ENCODE measurements at places on chromosomes 6 and 20.

- no peak for DNase-seq
Observed at GRCh38 chr20:51494241-51495110, 48.0 kb downstream of the NFATC2 start.

- no peak for DNase-seq
Observed at GRCh38 chr6:26412228-26412627, 10.2 kb downstream of the BTN3A1 start.

GRCh38 chr20:4946986-4947385 lies 54.3 kb downstream of the SLC23A2 start:
- no peak for DNase-seq

DNA sequence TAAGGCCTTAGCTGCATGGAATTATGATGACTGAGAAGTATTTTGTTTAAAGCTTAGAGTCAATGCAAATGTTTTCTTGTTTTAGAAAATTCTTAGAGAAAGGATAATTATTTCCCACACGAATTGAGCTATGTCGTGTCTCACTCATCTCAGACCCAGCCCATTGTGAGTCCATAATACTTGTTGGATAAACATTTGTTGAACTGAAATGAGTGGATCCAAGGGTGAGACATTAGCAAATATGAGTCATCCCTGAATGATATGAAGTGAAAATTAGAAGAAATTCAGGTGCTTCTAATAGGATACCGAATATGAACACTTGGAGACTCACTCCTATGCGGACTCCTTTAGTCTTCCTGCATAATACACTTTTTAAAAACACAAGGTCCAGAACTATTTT lies 41.6 kb upstream of the ARMC2 start:
- no peak for DNase-seq

DNA sequence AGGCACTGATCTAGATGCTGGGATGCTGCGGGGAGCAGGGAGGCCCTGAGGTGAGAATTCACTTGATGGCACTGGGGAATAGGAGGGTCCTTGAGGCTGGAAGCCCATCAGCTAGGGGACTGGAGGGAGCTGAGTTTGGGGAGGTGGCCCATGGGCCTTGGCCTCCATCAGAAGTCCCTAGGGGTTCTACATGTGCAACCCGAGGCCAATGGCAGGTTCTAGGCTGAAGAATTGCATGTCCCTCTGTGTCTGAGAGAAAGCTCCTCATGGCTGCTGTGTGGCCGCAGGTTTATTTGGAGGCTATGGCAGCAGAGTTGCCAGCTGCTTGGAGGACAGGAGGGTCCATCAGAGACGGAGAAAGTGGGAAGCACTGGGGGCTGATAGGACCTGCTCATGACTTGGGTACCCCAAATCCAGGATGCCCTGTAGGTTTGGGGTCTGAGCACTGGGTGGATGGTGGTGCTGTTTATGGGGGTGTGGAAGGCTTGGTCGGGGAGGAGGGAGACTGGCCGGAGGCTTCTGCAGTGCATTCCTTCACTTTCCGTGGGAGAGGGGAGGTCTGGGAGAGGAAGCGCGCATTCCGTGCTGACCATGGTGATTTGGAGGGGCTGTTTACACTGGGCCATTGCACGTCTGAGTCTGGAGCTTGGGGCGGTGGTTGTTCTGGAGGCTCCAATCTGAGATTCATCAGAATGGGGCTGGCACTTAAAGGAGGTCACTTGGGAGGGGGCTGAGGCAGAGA lies 24.8 kb upstream of the PHACTR3 start:
- DNase-seq = no peak

GRCh38 chr6:128363020-128363813 lies 157.2 kb downstream of the PTPRK start:
- DNase-seq = no peak

DNA sequence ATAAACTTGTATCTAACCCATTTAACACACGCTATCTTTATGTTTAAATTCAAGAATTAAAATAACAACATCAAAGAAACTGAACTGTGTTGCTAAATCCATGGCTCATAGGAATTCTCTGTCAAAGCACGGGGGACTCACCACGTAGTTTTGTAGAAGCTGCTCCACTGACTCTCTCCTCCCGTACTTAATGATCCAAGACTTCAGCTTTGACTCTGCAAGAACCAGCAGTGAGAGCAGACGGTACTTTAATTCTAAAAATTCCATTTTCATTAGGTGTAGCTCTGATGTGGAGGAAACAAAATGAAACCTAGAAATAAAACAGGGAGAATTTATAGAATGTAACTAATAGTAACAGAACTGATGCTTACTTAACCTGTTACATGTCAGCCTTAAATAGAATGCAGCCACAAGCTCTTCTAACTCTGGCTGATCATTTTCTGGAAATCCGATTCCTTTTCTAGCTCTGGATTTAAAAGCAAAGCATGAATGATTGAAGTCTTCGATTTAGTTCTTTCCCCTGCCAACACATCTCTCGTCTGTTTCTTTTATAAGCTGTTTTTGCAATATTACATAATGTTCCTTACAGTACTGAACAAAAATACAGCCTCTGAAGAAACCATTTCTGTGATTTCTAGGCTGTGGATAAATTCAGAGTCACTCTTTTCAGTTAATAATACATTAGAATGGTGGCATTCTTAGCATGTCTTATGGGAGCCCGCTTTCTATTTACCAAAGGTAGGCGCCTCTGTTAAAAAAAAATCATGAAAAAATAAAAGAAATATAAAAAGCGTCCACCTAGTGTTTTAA lies 165.5 kb downstream of the SYNE1 start:
- DNase-seq = no peak

GRCh38 chr6:163094881-163095280 lies 319.6 kb upstream of the QKI start:
- no peak for DNase-seq

DNA sequence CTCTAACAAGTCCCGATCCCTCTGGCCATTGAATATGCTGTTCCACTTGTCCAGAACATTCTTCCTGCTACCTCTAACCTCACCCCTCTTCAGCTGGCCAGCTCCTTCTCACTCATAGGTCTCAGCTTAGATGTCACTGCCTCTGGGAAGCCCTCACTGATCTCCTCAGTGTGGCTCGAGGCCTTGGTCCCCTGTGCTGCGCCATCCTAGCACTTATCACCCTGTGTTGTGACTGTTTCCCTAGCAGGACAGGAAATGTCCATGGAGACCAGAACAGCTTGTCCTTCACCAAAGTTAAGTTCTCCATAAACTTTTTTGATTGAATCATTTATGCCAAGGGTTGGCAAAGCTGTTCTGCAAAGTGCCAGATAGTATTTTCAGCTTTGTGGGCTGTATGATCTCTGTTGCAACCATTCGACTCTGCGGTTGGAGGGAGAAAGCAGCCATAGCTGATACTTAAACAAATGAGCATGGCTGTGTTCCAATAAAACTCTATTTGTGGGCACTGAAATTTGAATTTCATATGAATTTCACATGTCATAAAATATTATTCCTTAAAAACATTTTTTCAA lies 6.5 kb upstream of the BNIP5 start:
- no peak for DNase-seq

GRCh38 chr6:76004202-76004601 lies 68.3 kb downstream of the IMPG1 start:
- no peak for DNase-seq

GRCh38 chr6:33632558-33633039 lies 11.5 kb downstream of the ITPR3 start:
- DNase-seq = no peak

- DNase-seq = no peak
Observed at GRCh38 chr6:57305761-57306160, 11.7 kb upstream of the PRIM2 start.

DNA sequence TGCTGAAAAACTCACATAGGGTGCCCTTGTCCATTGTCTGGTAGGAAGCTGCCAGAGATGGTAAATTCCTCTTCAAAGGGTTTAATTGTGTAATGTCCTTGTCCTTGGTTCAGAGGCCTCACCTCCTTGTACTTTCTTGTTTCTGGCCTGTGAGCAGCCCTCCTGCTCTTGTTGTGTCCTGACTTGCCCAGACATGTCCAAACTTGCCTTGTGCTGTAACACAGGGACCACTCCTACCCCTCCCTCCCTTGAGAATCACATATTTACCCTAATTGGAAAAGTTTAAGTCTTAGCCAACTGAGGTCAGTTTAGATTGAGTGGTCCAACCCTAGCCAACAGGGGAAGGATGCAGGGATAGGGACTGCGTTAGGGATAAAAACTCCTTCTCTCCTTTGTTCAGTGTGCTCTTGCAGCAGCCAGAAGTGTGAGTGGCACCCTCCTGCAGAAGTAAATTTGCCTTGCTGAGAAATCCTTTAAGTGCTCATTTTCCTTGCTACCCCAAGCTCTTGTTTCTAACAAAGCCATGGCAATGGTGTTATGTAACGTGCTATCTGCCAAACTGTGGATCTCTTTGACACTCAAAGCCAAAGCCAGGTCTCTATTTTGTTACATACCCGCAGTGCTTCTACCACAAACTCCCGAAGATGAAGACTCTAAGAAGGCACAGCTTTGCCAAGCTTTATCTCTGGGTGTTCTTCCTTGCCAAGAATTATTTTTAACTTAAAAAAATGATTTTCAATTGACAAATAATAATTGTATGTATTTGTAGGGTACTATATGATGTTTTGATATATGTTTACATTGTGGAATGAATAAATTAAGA lies 414.5 kb downstream of the ESR1 start:
- no peak for DNase-seq

GRCh38 chr6:1327630-1328029 lies 15.7 kb downstream of the FOXQ1 start:
- DNase-seq = no peak

GRCh38 chr6:13814938-13815575 lies 700 bp upstream of the MCUR1 start:
- no peak for DNase-seq

DNA sequence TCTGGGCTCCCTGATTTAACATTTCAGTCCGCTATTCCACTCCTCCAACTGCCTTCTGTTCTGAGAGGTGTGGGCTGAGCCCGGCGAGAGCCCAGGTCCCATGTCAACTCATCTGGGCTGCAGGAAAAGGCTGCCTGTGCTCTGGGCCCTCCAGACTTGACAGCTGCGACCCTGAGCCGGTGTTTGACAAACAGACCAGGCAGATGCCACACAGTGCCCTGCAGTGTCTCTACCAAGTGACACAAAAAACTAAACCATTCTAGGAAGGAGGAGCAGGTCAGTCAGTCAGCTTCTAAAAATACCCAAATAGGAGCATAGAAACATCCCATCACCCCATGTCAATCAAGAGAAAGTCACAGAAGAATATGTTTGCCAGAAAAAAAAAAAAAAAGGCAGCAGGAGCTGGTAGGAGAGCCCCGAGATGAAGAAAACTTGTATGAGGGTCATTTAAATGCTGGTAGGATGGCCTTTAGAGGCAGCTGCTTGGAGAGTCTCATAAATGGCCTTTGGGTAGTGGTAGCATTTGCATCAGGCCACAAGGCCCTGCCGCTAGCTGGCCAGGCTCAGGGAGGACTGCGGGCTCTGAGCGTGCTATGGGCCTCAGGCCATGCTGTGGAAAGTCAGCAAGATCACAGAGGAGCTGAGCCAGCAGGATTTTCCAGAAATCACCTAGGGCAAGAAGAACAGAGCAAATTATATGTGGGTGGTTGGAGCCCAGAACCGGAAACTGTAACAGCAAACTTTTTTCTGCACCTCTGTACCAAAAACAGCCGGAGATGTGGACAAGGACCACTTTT lies 36.6 kb upstream of the GFOD1 start:
- no peak for DNase-seq

Data from posterior cingulate gyrus (tissue), 11 donors.